ENCODE measurements at places on chromosomes 12 and 14. TPM values are rescaled to one million over a fixed set of nuclear protein-coding genes. Genes with fewer than 3 reads are reported as not detected.

Gene CSRNP2
- 41.6 TPM for total RNA-seq

Gene SYNDIG1L
- total RNA-seq: 8.7 TPM

Gene DLK1
- total RNA-seq: 5.3 TPM

Gene ARHGEF25
- 27.2 TPM for total RNA-seq

Gene RD3L
- total RNA-seq: not detected

DNA sequence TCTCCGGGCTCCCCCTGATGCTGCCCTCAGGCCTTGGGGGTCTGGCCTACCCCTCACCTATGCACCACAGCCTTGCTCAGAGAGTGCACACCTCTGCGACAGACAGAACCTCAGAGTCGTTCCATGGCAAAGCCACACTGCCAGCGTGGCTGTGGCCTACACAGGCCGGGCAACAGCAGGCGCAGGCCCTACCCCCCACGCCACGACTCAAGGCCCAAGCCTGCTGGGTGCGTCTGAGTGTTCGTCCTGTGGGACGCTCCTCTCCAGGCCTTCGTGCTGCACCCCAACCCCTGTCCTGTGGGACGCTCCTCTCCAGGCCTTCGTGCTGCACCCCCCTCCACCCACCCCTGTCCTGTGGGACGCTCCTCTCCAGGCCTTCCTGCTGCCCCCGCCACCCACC is 54.2 kb downstream of the LRCOL1 start:
- no peaks in the 10 kb centered on the region for H3K27me3 ChIP-seq
- no peak overlapping the region for H3K27ac ChIP-seq
- no peak for DNase-seq
- peaks cover 28% of the 10 kb centered on the region for H3K4me1 ChIP-seq
- H3K36me3 ChIP-seq: peaks cover 57% of the 10 kb centered on the region

DNA sequence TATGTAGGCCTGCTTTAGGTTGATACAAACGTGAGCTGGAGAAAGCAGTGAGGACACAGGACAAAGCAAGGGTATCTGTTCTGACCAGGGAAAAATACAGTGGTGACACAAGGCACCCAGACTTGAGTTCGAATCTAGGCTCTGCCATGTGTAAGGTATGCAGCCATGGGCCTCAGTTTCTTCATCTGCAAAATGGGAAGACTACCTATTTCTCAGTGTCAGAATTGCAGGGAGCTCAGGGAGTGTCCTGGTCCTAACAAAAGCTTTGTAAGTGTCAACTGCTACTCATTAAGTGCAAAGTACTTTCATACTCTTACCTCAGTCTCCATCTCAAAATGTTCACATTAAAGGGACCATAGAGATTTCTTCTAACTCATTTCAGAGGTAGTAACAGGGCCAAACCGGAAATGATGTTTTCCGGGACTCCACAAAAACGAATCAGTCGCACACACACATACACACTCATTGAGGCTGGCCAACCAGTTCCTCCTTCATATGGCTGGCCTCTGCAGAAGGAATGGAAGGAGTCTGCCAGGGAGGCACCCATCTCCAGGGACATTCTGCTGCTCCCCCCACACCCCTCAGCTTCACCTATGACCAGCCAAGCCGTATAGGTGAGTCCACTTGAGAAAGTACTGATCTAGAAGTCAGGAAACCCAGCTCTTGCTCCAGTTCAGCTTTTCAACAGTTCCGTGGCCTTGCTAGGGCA is 7.8 kb downstream of the CTDSP2 start:
- H3K27ac ChIP-seq: peak overlapping the region; percentile 54
- no peaks in the 10 kb centered on the region for H3K27me3 ChIP-seq

GRCh38 chr14:31945074-31945613 is 132.0 kb upstream of the ARHGAP5 start:
- H3K36me3 ChIP-seq: no peaks in the 10 kb centered on the region
- no peak for DNase-seq
- H3K4me1 ChIP-seq: peaks cover 13% of the 10 kb centered on the region
- H3K27ac ChIP-seq: no peak overlapping the region
- no peak overlapping the region for H3K4me3 ChIP-seq
- H3K27me3 ChIP-seq: no peaks in the 10 kb centered on the region

GRCh38 chr12:101570047-101570446 is 24.7 kb upstream of the MYBPC1 start:
- no peak for DNase-seq
- no peaks in the 10 kb centered on the region for H3K27me3 ChIP-seq
- no peaks in the 10 kb centered on the region for H3K4me1 ChIP-seq
- no peaks in the 10 kb centered on the region for H3K36me3 ChIP-seq
- no peak overlapping the region for H3K27ac ChIP-seq

DNA sequence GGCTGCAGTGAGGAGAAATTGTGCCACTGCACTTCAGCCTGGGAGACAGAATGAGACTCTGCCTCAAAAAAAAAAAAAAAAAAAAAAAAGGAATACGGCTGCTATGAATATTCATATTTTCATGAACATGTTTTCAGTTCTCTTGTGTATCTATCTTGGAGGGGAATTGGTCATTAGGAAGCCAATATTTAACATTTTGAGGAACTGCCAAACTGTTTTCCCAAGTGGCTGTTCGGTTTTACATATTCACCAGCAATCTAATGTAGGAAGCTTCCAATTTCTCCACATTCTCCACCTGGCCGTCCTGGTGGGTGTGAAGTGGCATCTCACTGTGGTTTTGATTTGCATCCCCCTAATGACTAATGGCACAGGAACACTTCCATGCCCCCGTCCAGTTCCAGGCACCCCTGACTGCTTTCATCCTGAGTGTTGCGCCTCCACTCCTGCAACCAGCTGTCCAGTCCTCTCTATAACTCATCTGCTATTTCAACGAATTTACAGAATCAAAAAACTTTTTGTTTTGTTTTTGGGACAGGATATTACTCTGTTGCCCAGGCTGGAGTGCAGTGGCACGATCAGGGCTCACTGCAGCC is 5.7 kb downstream of the STXBP6 start:
- no peak overlapping the region for H3K4me3 ChIP-seq
- H3K27ac ChIP-seq: no peak overlapping the region
- DNase-seq: no peak
- H3K4me1 ChIP-seq: peaks cover 8% of the 10 kb centered on the region

DNA sequence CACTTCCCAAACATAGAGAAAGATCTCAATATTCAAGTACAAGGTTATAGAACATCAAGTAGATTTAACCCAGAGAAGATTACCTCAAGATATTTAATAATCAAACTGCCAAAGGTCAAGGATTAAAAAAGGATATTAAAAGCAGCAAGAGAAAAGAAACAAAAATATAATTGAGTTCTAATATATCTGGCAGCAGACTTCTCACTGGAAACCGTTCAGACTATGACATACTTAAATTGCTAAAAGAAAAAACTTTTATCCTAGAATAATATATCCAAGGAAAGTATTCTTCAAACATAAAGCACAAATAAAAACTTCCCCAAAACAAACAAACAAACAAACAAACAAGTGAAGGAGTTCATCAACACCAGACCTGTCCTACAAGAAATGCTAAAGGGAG is 92.4 kb downstream of the FSCB start:
- no peak overlapping the region for H3K27ac ChIP-seq
- no peak for DNase-seq
- no peaks in the 10 kb centered on the region for H3K27me3 ChIP-seq
- no peaks in the 10 kb centered on the region for H3K4me1 ChIP-seq
- no peak overlapping the region for H3K4me3 ChIP-seq

DNA sequence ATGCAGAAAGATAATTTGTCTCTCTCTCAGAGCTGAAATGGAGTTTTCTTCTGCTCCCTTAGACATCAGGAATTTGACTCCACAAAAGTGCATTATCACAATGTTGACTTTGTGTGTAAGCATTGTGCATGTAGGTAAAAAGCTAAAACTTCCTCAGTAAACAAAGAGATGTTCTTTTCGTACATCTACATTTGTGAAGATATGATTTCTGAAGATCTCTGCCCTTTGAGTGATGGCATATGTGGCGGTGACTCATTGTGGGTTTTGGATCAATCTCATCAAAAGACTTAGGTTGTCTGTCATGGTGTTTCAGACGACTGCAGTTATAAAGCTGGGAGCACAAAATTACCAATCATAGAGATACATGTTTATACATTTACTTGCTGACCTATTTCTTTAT is 411.4 kb upstream of the LMO3 start:
- H3K4me3 ChIP-seq: no peak overlapping the region
- H3K27me3 ChIP-seq: no peaks in the 10 kb centered on the region

- H3K4me1 ChIP-seq: peaks cover 23% of the 10 kb centered on the region
- no peak for DNase-seq
- peaks cover 36% of the 10 kb centered on the region for H3K27me3 ChIP-seq
- no peak overlapping the region for H3K27ac ChIP-seq
- no peak overlapping the region for H3K4me3 ChIP-seq
These were observed 4.6 kb downstream of the TEAD4 start for GRCh38 chr12:2963760-2964292.

GRCh38 chr14:64715146-64715627 is 11.0 kb downstream of the PLEKHG3 start:
- peak overlapping the region; percentile 88 for H3K27ac ChIP-seq
- H3K36me3 ChIP-seq: no peaks in the 10 kb centered on the region
- DNase-seq: no peak
- H3K4me1 ChIP-seq: peaks cover 44% of the 10 kb centered on the region
- peak overlapping the region; percentile 35 for H3K4me3 ChIP-seq

DNA sequence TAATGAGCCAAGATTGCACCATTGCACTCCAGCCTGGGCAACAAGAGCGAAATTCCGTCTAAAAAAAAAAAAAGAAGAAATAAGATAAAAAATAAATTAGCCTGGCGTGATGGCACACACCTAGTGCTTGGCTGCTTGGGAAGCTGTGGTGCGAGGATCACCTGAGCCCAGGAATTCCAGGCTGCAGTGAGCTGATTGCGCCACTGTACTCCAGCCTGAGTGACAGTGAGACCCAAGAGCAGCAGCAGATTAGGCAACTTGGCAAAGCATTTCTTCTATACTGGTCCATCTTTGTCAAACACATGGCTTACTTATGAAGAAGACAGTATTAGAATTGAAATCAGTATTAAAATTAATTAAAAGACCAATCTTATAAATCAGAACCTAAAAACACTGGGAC is 6.3 kb downstream of the GON7 start:
- H3K36me3 ChIP-seq: peaks cover 5% of the 10 kb centered on the region
- H3K4me3 ChIP-seq: no peak overlapping the region
